Colonic mucosa (tissue), 4 donors: ENCODE measurements at places on chromosomes 2 and 18. TPM values are rescaled to one million over a fixed set of nuclear protein-coding genes. Genes with fewer than 3 reads are reported as not detected.

DNA sequence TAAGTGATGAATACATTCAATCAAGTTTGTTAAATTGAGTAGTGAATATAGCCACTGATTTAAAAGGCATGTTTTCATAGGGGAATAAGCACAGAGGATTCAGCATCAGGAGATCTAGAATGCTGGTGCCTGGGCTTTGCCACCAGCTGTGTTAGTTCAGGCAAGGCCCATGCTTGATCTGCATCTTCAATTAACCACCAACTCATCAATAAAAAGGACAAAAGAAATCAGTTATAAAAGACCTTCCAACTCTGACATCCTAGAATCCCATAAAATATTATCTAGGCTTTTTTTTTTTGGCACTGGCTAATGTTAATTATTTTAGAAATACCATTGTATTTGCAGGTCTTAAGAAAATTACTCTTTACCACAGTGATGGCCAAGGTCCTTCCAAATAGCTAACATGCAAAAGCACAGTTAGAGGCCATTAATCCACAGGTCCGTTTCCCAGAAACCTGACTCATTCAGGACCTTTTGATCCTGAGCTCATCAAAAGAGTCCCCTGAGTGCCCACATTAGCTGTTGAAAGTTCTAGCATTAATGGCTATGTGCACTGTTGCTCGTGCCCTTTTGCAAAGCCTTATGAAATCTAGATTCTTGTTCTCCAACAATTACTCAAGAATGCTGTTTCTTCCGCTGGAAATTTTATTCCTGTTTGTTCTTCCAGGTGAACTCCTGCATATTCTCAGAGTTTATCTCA is 170.0 kb downstream of the CYRIA start:
- no peak for DNase-seq
- no peak overlapping the region for H3K27ac ChIP-seq
- H3K4me3 ChIP-seq = no peak overlapping the region
- H3K36me3 ChIP-seq = no peaks in the 10 kb centered on the region
- no peaks in the 10 kb centered on the region for H3K27me3 ChIP-seq

Gene NEUROD1
- 1.8 TPM for total RNA-seq

GRCh38 chr2:174771631-174772471 is 7.6 kb upstream of the CHRNA1 start:
- no peak overlapping the region for H3K27ac ChIP-seq
- no peaks in the 10 kb centered on the region for H3K36me3 ChIP-seq
- peak; percentile 61 for DNase-seq
- H3K27me3 ChIP-seq = no peaks in the 10 kb centered on the region

DNA sequence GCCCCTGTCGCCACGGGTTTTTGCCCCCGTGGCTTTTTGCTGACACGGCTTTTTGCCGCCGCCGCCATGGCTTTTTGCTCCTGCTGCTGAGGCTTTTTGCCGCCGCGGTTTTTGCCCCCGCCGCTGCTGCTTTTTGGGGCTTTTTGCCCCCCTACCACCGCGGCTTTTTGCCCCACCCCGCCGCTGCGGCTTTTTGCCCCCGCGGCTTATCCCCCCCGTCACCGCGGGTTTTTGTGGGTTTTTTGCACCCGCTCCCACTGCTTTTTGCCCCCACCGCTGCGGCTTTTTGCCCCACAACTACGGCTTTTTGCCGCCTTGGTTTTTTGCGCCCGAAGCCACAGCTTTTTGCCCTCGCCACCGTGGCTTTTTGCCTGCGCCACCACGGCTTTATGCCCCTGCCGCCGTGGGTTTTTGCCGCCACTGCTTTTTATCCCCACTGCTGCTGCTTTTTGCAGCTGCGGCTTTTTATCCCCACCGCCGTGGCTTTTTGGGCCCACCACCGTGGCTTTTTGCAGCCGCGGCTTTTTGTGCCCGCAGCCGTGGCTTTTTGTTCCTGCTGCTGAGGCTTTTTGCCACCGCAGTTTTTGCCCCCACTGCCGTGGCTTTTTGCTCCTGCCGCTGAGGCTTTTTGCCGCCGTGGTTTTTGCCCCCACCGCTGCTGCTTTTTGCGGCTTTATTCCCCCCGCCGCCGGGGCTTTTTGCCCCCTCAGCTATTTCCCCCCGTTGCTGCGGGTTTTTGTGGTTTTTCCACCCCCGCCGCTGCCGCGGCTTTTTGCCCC is 2798.0 kb upstream of the TEKT4 start:
- H3K36me3 ChIP-seq = no peaks in the 10 kb centered on the region
- no peaks in the 10 kb centered on the region for H3K27me3 ChIP-seq
- no peak overlapping the region for H3K4me3 ChIP-seq
- DNase-seq = no peak
- no peaks in the 10 kb centered on the region for H3K4me1 ChIP-seq
- no peak overlapping the region for H3K27ac ChIP-seq

- H3K4me1 ChIP-seq = no peaks in the 10 kb centered on the region
- H3K27me3 ChIP-seq = no peaks in the 10 kb centered on the region
- H3K27ac ChIP-seq = no peak overlapping the region
- no peak for DNase-seq
- H3K4me3 ChIP-seq = no peak overlapping the region
These were observed 116.6 kb upstream of the LGALSL start for GRCh38 chr2:64337314-64337713.

DNA sequence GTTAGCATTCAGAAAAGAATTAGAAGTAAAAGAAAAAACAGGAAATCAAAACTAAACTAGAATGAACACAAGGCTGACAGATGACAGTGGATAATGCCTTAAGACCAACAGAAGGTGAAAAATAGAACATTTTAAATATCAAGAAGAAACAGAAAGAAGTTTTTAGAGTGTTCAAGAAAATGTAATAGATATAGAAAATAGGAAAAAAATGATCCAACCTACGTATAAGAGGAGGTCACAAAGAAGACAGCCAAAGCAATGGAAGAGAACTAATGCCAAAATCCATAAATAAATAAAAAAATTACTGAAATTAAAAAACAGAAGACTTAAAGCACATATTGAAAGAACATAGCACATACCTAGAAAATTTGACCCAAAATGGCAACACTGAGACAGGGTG is 42.5 kb upstream of the EN1 start:
- H3K36me3 ChIP-seq = no peaks in the 10 kb centered on the region
- H3K4me1 ChIP-seq = no peaks in the 10 kb centered on the region
- no peak for DNase-seq
- H3K27me3 ChIP-seq = no peaks in the 10 kb centered on the region

Gene CRYGC
- total RNA-seq = not detected

GRCh38 chr2:143950704-143951103 is 569.2 kb downstream of the ZEB2 start:
- H3K4me1 ChIP-seq = no peaks in the 10 kb centered on the region
- H3K36me3 ChIP-seq = no peaks in the 10 kb centered on the region
- DNase-seq = no peak

Gene ZNF396
- total RNA-seq = 3.2 TPM

- no peaks in the 10 kb centered on the region for H3K27me3 ChIP-seq
- H3K36me3 ChIP-seq = no peaks in the 10 kb centered on the region
- H3K27ac ChIP-seq = no peak overlapping the region
- H3K4me3 ChIP-seq = no peak overlapping the region
- no peak for DNase-seq
These were observed 26.1 kb upstream of the ST3GAL5 start for GRCh38 chr2:85914922-85915321.
